ENCODE measurements at places on chromosomes 5 and 9.
A peak's percentile ranks its signal among the peaks of the same experiment; 100 is the strongest.

GRCh38 chr5:73292816-73293459 lies 119.9 kb downstream of the TMEM174 start:
- no peak for DNase-seq

DNA sequence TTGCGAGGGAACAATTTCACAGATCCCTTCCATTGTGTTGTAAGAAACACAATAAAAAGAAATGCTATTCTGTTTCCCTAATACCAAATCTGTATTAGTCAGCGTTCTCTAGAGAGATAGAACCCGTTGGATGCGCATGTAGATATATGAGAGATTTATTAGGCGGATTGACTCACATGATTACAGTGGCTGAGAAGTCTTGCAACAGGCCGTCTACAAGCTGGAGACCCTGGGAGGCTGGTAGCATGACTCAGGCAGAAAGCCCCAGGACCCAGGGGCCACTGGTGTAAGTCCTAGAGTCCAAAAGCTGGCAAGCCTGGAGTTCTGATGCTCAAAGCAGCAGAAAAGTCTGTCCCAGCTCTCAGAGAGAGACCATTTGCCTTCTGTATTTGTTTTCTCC lies 18.4 kb upstream of the IL17B start:
- peak; percentile 71 for DNase-seq

DNA sequence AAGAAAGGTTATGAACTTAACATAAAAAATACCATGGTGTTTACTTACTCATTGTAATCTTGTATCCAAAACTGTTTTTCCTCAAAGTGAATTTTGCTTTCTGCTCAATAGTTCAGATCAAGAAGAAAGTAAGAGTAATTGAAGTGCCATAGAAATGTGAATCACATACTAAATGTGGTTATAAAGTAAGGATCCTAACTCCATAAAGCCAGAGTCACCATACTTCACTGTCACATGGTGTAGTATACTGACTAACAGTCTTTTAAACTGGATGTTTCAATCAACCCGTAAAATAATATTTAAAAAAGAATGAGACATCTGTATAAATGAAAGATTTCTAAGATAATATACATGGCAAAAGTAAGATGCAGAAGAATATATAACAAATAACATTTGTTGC lies 72.1 kb downstream of the NIPBL start:
- no peak for DNase-seq

GRCh38 chr5:59532979-59533729 lies 360.4 kb downstream of the PDE4D start:
- DNase-seq = no peak

- DNase-seq = no peak
These were observed 17.4 kb downstream of the DNAJA1 start for GRCh38 chr9:33042473-33042872.
